ENCODE measurements at places on chromosomes 4 and X.

DNA sequence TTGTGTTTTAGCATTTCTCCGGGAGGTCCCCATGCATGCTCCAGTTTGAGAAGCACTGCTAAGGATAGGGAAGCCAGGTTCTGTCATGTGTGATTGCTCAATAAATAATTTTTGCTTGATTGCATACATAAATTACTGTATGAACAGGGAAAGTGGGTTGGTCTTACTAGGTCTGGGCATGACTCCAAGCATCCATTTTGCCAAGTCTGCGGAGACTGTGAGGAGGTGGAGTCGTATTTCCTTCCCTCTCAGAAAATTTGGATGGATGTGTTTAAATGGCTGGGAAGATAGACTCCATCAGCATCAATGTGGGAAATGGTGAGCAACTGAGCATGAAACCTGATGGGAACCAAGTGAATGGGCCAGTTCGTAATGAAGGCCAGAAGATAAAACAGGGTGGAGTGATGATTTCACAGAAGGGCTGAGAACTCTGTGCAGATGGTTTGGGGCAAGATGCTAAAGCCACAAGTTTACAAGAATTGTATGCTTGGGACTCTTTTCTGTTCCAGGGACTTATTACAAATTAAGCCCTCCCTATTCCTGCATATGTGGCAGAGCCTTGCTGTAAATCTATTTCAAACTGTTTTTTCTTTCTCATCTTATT, 84.1 kb downstream of the NHS start:
- no peak for DNase-seq

GRCh38 chr4:13244444-13244843, 239.7 kb downstream of the RAB28 start:
- DNase-seq = no peak

DNA sequence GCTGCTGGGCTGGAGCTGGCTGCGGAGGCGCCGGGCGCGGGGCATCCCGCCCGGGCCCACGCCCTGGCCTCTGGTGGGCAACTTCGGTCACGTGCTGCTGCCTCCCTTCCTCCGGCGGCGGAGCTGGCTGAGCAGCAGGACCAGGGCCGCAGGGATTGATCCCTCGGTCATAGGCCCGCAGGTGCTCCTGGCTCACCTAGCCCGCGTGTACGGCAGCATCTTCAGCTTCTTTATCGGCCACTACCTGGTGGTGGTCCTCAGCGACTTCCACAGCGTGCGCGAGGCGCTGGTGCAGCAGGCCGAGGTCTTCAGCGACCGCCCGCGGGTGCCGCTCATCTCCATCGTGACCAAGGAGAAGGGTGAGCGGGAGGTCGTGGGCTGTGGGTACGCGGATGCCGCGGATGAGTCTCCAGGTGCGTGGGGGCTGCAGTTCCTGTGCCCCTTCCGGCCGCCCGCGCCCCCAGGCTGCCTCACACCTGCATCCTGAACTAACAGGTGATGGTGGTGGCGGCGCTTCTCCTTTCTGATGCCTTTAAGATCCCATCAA, 499 bp downstream of the CYP2U1 start:
- peak; percentile 7 for DNase-seq

GRCh38 chr4:98687876-98688275, 29.5 kb upstream of the TSPAN5 start:
- DNase-seq = no peak

DNA sequence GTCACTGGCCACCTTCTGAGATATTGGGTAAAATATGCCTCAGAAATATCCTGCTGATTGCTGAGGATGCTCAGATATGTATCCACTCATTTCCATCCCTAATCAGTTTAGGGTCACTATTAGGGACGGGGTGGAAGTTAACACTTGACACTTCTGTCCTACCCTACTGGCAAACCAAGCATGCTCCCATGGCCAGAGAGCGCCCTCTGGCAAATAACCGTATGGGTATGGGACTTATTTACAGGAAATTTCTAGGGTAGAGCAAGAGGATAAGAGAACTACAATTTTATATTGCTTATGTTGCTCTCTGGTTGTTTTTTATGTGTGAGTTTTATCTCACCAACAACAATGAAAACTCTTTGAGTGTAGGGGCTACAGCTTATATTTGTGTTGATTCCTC, 86.8 kb upstream of the TSPAN7 start:
- DNase-seq = no peak

Data from stimulated activated CD8-positive, alpha-beta memory T cell treated with anti-CD3 and anti-CD28 coated beads, Interleukin-7, amount 100 ng/mL, for 48 hours (primary cell).